ENCODE measurements at places on chromosomes 3 and 15.

- no peaks in the 10 kb centered on the region for H3K27me3 ChIP-seq
- peak overlapping the region; percentile 35 for H3K27ac ChIP-seq
- H3K4me1 ChIP-seq, result peaks cover 15% of the 10 kb centered on the region
- no peaks in the 10 kb centered on the region for H3K36me3 ChIP-seq
- no peak overlapping the region for H3K4me3 ChIP-seq
These were observed 122.4 kb downstream of the RAP2B start for GRCh38 chr3:153284282-153284938.

- H3K4me1 ChIP-seq, result no peaks in the 10 kb centered on the region
- no peaks in the 10 kb centered on the region for H3K36me3 ChIP-seq
- H3K27ac ChIP-seq, result no peak overlapping the region
- no peaks in the 10 kb centered on the region for H3K27me3 ChIP-seq
These were observed 109.1 kb upstream of the MDFIC2 start for GRCh38 chr3:70421506-70421905.

GRCh38 chr3:97009427-97010019 lies 195.1 kb downstream of the EPHA6 start:
- no peaks in the 10 kb centered on the region for H3K4me1 ChIP-seq
- H3K27me3 ChIP-seq, result no peaks in the 10 kb centered on the region

GRCh38 chr3:170714122-170714521 lies 128.2 kb upstream of the SLC7A14 start:
- no peak overlapping the region for H3K27ac ChIP-seq
- peaks cover 7% of the 10 kb centered on the region for H3K4me1 ChIP-seq
- no peaks in the 10 kb centered on the region for H3K36me3 ChIP-seq
- DNase-seq, result no peak
- no peak overlapping the region for H3K4me3 ChIP-seq
- no peaks in the 10 kb centered on the region for H3K27me3 ChIP-seq

DNA sequence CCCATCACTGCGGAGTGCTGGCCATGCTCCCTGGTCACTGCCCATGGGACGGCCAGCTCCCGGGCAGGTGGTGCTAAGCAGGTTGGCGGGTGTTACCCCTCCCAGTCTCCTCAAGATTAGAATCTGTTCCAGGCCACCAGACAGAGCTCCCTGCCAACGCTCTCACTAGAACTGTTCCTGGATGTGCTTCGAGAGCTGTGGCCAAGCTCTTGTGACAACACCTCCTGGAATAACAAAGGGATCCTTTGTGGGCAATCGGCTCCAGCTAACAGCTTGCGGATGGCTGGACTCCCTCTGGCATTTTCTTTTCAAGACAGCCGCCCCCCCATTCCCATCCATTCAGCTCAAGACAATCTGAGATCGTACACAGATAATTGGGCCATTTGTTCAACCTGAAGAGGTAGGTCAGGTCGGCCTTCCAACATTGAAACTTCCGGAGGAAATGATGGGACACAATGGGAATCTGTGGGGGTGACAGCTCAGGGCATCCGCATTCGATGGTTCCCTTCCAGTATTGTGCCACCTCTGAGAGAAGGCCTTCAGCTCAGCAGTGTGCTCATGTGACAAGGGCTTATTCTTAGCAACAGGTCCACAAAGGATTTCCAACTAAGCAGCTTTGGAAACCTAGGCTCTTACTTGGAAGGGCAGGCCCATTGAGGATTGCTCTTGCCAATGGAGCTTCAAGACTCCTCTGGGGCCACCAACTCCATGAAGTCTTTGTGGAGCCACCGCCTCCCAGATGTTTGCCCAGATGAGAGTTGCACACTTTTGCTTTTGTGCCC lies 11.6 kb upstream of the EPHB3 start:
- H3K27me3 ChIP-seq, result peaks cover 7% of the 10 kb centered on the region
- no peak overlapping the region for H3K27ac ChIP-seq
- no peak for DNase-seq
- H3K4me3 ChIP-seq, result no peak overlapping the region
- H3K4me1 ChIP-seq, result no peaks in the 10 kb centered on the region

DNA sequence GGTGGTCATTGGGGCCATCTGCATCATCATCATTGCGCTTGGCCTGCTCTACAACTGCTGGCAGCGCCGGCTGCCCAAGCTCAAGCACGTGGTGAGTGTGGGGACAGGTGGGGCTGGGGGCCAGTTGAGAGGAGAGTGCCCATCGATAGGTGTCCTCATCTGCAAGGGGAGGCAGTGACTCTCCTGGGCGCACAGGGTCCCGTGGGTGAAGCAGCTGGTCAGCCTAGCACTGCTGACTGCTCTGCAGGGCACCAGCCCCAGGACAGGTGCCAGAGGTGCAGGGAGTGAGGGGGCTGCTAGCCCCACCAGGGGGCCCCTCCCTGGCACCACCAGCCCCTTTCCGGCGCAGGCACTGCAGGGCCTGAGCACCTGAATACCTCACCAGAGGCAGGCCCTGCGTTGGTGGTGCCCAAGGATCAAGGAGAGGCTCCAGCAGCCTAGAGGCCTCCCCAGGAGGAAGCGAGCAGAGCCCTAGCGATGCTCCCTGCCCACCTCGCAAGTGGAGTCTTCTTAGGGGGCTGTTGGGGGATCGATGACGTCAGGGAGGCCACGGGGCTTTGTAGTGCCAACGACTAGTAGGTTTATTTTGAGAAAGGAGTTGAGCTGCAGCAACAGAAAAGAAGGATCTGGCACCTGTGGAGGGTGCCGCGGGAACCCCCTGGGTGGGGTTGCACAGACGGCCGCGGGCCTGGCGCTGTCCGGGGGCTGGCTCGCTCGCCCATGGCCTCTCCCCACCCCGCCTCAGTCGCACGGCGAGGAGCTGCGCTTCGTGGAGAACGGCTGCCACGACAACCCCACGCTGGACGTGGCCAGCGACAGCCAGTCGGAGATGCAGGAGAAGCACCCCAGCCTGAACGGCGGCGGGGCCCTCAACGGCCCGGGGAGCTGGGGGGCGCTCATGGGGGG lies 976 bp upstream of the ABTB1 start:
- H3K27me3 ChIP-seq, result no peaks in the 10 kb centered on the region
- peak overlapping the region; percentile 10 for H3K27ac ChIP-seq
- peaks cover 5% of the 10 kb centered on the region for H3K4me1 ChIP-seq
- no peaks in the 10 kb centered on the region for H3K36me3 ChIP-seq

- H3K4me1 ChIP-seq, result peaks cover 33% of the 10 kb centered on the region
- peak overlapping the region; percentile 5 for H3K4me3 ChIP-seq
- no peaks in the 10 kb centered on the region for H3K27me3 ChIP-seq
- peak; percentile 71 for DNase-seq
- peak overlapping the region; percentile 51 for H3K27ac ChIP-seq
These were observed 4.7 kb downstream of the RBMS3 start for GRCh38 chr3:29285471-29286071.

DNA sequence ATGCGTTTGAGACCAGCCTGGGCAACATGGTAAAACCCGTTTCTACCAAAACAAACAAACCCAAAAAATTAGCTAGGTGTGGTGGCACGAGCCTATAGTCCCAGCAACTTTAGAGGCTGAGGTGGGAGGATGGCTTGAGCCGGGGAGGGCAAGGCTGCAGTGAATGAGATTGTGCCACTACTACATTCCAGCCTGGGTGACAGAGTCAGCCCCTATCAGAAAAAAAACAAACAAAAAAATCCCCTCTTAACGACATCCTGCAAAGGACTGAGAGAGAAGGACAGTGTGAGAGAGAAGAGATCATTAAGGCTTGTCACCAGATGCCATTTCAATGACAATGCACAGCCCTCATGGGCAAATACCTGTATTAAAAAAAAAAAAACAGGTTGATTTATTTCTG lies 266.7 kb upstream of the ATP10A start:
- H3K27ac ChIP-seq, result no peak overlapping the region
- no peaks in the 10 kb centered on the region for H3K36me3 ChIP-seq
- H3K4me1 ChIP-seq, result no peaks in the 10 kb centered on the region
- no peak for DNase-seq

GRCh38 chr3:196931828-196932587 lies 10.3 kb downstream of the NCBP2 start:
- no peak for DNase-seq
- no peak overlapping the region for H3K27ac ChIP-seq
- peaks cover 2% of the 10 kb centered on the region for H3K4me1 ChIP-seq
- H3K36me3 ChIP-seq, result peaks cover 16% of the 10 kb centered on the region
- no peak overlapping the region for H3K4me3 ChIP-seq
- no peaks in the 10 kb centered on the region for H3K27me3 ChIP-seq

- no peaks in the 10 kb centered on the region for H3K27me3 ChIP-seq
- H3K27ac ChIP-seq, result no peak overlapping the region
- no peak overlapping the region for H3K4me3 ChIP-seq
These were observed 132.4 kb upstream of the LPP start for GRCh38 chr3:188021502-188022040.

DNA sequence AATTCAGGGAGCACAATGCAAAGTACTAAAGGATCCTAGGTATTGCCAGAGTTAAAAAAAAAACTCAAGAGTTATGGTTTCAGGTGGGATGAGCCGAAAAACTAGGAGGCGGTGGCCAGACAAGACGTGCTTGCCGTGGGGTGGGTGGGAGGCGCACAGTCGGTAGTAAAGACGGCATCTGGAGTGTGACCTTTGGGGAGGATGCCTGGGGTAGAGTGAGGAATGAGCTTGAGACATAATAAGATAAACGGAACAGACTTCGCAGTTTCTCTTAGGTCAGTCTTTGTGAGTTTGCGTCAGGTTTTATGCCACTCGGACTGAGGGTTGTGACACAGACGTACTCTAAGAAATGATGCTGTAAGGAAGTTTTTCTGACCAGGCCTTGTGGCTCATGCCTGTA lies 139.6 kb downstream of the LRRK1 start:
- no peaks in the 10 kb centered on the region for H3K36me3 ChIP-seq
- H3K4me3 ChIP-seq, result no peak overlapping the region
- H3K27me3 ChIP-seq, result no peaks in the 10 kb centered on the region
- DNase-seq, result no peak
- H3K27ac ChIP-seq, result no peak overlapping the region
- H3K4me1 ChIP-seq, result no peaks in the 10 kb centered on the region

- H3K27ac ChIP-seq, result no peak overlapping the region
- no peaks in the 10 kb centered on the region for H3K36me3 ChIP-seq
- no peaks in the 10 kb centered on the region for H3K4me1 ChIP-seq
- DNase-seq, result no peak
These were observed 83.1 kb upstream of the PLCL2 start for GRCh38 chr3:16801698-16802097.

DNA sequence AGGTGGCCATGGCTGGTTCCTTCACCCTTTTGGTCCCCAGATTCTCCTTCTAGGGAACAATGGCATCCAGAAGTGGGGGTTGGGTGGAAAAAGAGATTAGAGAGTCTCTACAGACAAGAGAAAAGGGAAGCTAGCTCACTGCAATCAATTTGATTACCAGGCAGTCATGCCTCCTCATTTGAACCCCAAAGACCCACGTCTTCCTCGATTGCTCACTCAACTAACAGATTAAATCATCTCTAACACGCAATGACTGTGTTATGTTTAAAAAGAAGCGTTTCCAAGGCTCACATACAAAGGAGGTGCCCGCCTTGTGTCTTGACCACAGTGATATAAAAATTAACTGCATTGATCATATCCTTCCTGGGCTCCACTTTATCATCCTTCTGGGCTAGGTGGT lies 57.6 kb downstream of the BHLHE40 start:
- H3K4me1 ChIP-seq, result no peaks in the 10 kb centered on the region
- no peak overlapping the region for H3K4me3 ChIP-seq
- no peaks in the 10 kb centered on the region for H3K36me3 ChIP-seq
- H3K27ac ChIP-seq, result no peak overlapping the region

DNA sequence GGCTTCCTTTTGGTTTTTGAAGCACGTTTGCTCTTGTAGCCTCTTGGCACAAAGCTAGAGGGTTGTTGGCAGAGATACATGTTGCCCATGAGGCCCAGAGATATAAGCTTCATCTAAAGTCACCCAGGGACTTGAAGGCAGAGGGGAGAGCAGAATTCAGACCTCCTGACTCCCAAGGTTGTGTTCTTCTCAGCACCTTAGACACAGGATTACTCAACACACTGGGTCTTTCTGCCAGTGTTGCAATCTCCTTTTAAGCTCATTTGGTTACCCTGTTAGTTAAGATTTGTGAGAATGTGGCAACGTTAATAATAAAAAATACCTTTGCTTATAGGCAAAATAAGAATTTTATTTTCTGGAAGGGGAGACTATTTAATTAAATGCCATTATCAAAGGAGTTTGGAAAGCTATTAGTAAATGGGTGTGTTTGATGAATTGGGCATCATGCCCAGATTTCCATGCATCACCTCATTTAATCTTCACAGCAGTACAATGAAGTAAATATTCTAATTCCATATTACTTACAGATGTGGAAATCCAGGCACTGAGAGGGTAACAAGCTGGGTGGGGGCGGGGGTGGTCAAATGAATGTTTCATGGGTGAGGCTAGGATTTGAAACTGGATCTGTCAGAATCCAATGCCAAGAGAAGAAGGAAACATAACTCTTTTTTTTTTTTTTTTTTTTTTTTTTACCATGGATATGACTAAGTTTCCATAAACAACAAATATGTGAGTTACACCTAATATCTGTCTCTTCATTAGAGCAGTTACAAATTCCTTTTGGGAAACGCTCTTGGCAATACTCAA lies 183.3 kb downstream of the NR1D2 start:
- no peak overlapping the region for H3K27ac ChIP-seq
- DNase-seq, result no peak
- H3K36me3 ChIP-seq, result no peaks in the 10 kb centered on the region
- H3K4me1 ChIP-seq, result no peaks in the 10 kb centered on the region
- no peaks in the 10 kb centered on the region for H3K27me3 ChIP-seq

GRCh38 chr15:57320631-57321220 lies 55.6 kb upstream of the CGNL1 start:
- H3K4me3 ChIP-seq, result no peak overlapping the region
- H3K27ac ChIP-seq, result peak overlapping the region; percentile 83
- no peaks in the 10 kb centered on the region for H3K27me3 ChIP-seq
- H3K4me1 ChIP-seq, result peaks cover 35% of the 10 kb centered on the region

- no peaks in the 10 kb centered on the region for H3K36me3 ChIP-seq
- H3K4me1 ChIP-seq, result no peaks in the 10 kb centered on the region
- peaks cover 2% of the 10 kb centered on the region for H3K27me3 ChIP-seq
These were observed 188.5 kb downstream of the CADPS start for GRCh38 chr3:62686503-62687294.

DNA sequence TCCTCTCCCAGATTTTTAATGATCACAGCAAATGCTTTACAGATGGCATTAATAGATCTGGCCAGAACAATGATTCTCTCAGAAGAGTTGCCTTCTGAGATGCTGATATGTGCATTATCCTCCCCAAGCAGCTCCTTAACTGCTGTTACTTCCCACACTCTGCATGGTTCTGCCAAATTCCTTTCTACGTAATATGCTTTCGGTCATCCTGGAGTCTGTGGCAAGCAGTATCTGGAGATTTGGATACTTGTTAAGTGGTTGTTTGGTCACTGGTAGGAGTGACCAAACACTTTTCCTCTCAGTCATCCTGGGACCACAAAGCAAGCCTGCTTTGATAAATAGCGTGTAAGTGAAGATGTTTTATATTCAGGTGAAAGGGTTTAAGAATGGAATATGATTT lies 71.1 kb upstream of the CCNL1 start:
- H3K27ac ChIP-seq, result no peak overlapping the region
- DNase-seq, result no peak

- no peak overlapping the region for H3K27ac ChIP-seq
- H3K4me1 ChIP-seq, result peaks cover 13% of the 10 kb centered on the region
- no peak overlapping the region for H3K4me3 ChIP-seq
- no peaks in the 10 kb centered on the region for H3K27me3 ChIP-seq
These were observed 580.4 kb upstream of the TBL1XR1 start for GRCh38 chr3:177777699-177778098.

- no peak overlapping the region for H3K27ac ChIP-seq
- H3K4me1 ChIP-seq, result no peaks in the 10 kb centered on the region
- no peak overlapping the region for H3K4me3 ChIP-seq
- H3K36me3 ChIP-seq, result no peaks in the 10 kb centered on the region
These were observed 84.6 kb downstream of the MESD start for GRCh38 chr15:80904998-80905397.

Data from endothelial cell of umbilical vein (primary cell).